ENCODE measurements at places on chromosomes 1 and 21.

- no peak for DNase-seq
Observed at GRCh38 chr1:152859696-152860095, at the start of gene LCE7A. Gene LCE7A, plus strand, starts transcription at chr1:152859996. Its CDS starts 702 bp downstream, at chr1:152860698.

DNA sequence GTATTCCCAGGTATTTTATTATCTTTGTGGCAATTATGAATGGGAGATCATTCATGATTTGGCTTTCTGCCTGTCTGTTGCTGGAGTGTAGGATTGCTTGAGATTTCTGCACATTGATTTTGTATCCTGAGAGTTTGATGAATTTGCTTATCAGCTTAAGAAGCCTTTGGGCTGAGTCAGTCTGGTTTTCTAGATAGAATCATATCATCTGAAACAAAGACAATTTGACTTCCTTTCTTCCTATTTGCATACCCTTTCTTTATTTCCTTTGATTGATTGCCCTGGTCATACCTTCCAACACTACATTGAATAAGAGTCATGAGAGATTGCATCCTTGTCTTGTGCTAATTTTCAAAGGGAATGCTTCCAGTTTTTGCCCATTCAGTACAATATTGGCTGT is 8.0 kb downstream of the OR2L3 start:
- DNase-seq: no peak

- no peak for DNase-seq
Observed at GRCh38 chr1:203570805-203571204, 55.8 kb upstream of the ATP2B4 start.

GRCh38 chr1:224922404-224923164 is 6.9 kb upstream of the DNAH14 start:
- no peak for DNase-seq

GRCh38 chr1:8109216-8109615 is 83.1 kb upstream of the ERRFI1 start:
- no peak for DNase-seq

DNA sequence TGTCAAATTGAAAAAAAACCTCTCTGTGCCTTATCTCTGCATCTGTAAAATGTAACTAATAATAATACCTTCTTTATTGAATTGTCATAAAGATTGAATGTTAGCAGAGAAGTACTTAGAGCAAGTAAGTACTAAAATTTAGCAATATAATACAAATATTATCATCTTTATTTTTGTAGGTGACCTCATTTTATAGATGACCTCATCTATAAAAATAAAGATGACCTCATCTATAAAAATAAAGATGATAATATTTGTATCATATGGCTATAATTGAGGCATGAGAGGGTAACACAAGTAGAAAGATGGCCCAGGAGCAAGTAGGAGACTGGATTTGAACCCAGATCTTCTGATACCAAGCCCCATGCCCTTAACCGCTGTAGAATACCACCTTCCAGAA is 193.2 kb upstream of the FOXD3 start:
- no peak for DNase-seq

- DNase-seq: no peak
Observed at GRCh38 chr1:53046930-53047329, 15.1 kb upstream of the PODN start.

GRCh38 chr1:169902751-169903150 is 9.1 kb upstream of the SCYL3 start:
- no peak for DNase-seq

- DNase-seq: no peak
Observed at GRCh38 chr21:43953021-43953420, 59.1 kb upstream of the TRAPPC10 start.

- DNase-seq: no peak
Observed at GRCh38 chr1:90850181-90850897, 133.2 kb upstream of the BARHL2 start.

DNA sequence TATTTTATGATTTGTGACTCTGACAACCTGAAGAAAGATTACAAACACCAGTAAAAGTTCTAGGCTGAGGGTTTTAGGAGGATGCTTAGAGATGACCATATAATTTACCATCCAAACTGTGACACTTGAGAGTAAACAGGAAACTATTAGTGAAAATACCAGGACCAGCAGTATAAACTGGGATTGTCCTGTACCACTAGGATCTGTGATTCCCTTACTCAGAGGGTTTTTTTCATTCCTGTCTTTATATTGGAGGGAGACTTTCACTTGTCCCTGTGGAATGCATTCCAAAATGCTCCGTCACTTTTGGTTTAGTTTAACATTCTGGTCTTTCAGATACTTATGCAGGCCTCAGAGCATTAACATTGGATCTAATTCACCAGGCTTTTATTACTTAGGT is 482.9 kb downstream of the PTBP2 start:
- no peak for DNase-seq

DNA sequence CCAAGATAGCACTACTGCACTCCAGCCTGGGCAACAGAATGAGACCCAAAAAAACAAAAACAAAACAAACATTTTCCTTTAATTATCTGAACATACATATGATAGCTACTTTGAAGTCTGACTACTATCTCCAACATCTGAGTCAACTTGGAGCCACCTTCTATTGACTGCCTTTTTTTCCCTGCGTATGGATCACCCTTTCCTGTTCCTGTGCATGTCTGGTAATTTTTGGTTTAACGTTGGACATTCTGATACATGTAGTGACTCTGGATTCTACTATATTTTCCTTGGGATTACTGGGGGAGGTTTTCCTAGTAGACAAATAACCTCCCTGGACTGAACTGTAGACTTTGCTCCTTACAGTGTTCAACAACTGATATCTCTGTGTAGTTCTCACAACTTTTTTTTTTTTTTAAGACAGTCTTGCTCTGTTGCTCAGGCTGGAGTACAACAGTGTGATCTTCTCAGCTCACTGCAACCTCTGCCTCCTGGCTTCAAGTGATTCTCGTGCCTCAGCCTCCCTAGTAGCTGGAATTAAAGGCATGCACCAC is 70.3 kb downstream of the KIAA0319L start:
- DNase-seq: no peak

GRCh38 chr1:89962742-89963075 is 32.2 kb upstream of the ZNF326 start:
- DNase-seq: no peak

- no peak for DNase-seq
Observed at GRCh38 chr21:29578306-29578705, 279.6 kb downstream of the BACH1 start.

DNA sequence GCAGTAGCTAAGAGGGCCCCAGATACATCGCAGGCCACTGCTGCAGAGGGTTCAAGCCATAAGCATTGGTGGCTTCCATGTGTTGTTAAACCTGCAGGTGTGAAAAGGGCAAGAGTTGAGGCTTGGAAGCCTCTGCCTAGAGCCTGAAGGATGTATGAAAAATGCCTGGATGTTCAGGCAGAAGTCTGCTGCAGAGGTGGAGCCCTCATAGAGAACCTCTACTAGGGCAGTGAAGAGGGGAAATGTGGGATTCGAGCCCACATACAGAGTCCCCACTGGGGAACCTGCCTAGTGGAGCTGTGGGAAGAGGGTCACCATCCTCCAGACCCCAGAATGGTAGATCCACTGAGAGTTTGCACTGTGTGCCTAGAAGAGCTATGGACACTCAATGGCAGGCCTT is 30.6 kb upstream of the ADGRL4 start:
- DNase-seq: no peak

DNA sequence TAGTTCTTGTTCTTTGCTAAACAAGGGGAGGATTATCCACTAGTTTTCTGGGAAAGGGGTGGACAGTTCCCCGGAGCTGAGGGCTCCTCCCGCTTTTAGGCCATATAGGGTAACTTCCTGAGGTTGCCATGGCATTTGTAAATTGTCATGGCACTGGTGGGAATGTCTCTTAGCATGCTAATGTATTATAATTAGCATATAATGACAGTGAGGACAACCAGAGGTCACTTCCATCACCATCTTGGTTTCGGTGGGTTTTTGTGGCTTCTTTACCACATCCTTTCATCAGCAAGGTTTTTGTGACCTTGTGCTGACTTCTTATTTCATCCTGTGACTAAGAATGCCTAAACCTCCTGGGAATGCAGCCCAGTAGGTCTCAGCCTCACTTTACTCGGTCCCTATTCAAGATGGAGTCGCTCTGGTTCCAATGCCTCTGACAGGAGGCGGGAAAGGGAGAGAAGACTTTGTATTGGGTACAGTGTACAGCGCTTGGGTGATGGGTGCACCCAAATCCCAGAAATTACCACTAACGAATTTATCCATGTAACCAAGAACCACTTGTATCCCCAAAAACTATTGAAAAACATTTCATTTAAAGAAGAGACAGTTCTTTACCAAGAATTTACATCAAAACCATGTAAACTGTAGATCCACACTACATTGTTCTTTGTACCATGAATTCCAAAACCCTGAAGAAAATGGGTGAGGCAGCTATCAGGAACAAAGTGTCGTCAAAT is 8.7 kb upstream of the SLC2A5 start:
- DNase-seq: no peak

- no peak for DNase-seq
Observed at GRCh38 chr1:189513091-189513490, 964.6 kb downstream of the BRINP3 start.

DNA sequence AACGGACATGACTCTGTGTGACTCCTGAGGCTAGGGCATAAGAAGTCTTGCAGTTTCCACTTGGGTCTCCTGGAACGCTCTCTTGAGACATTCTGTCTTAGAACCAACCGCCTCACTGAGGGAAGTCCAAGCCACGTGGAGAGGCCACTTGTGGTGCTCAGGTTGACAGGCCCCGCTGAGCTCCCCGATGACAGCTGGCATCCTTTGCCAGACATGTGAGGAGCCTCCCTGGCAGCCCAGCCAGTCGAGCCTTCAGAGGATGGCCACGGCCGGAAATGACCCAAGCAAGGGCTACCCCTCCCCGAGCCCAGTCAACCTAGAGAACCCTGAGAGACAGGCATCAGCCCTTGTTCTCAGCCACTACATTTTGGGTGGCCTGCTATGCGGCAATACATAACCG is 20.7 kb downstream of the PLEKHA6 start:
- no peak for DNase-seq

- no peak for DNase-seq
Observed at GRCh38 chr1:226051365-226051764, 11.2 kb upstream of the H3-3A start.

GRCh38 chr1:213658457-213658856 is 329.3 kb upstream of the PROX1 start:
- no peak for DNase-seq

DNA sequence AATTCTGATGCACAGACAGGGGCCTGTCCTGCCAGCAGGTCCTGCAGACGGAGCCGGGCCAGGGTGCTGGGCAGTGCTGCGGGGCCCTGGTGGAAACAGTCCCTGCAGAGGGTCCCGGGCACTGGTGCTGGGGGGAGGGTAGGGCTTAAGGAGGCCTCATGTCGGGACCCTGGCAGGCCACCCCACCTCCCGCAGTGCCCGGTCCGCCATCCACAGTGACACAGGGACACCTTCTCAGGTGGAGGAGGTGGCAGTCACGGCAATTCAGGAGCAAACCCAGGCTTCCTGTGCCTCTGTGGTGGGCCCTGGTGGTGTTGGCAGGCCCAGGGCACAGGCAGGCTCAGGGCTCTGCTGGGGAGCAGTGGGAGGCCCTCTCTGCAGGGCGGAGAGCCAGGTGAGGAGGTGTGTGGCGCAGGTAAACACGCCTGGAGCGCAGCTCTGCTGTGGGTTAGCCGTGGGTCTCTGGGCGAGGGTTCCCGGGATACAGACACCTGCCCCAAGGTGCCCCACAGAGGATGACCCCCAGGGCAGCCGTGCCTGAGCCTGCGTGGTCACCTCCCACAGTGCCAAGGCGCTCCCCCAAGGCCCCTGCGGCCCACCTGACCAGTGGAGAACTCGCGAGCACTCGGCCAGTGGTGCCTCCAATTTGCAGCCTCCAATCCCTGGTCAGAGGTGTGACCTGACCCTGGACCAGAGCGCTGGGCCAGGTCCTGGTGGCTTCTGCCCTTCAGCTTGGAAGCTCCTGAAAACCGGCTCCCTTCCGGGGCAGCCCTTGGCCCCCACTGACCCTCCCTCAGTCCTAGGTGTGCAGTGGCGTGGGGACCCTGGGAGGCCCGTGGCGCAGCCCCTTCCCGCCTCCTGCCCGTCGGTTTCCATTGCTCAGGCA is 19.2 kb downstream of the COL18A1 start:
- no peak for DNase-seq

DNA sequence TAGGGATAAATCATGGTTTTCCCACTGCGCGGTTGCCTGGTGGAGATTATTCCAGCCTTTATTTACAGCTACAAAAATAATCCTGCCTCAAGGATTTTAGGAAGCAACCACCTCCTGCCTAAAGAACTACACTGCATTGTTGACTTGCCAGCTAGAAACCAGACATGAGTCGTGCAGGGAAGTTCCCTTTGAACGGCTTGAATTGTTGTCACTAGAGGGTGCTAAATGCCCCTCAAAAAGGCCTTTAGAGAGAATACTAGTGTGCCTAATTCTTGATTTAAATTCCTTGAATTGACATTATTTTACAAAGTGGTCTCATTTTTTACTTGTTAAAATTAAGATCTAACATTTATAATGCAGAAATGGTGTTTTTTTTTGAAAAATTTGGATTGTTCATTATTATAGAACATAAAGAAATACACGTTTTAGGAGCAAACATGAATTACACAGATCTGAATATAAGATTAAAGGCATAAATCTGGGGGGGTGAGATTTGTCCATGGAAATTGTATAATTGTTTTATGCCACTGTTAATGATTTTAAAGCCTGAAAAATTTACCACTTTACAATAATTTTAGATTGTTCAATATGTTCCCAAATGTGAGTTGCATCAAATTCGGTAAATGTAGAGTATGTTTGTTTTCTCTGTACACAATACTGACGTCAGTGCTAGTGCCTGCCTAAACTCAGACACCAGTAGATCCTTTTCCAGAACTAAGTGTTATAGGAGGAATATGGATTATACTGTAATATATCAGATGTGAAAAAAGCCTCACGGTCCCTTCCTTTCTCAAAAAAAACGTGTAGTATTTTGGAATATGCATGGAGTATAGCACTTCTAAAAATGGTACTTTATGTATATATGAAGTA is 7.6 kb upstream of the ERG start:
- DNase-seq: no peak

GRCh38 chr1:57307392-57308170 is 116.3 kb downstream of the DAB1 start:
- DNase-seq: peak; percentile 10

GRCh38 chr1:198494658-198495103 is 45.8 kb downstream of the ATP6V1G3 start:
- no peak for DNase-seq

GRCh38 chr1:32701421-32701911 is 1.1 kb downstream of the SYNC start:
- DNase-seq: no peak

GRCh38 chr1:43354471-43354870 is 4.3 kb upstream of the CDC20 start:
- DNase-seq: no peak

All from stimulated activated CD8-positive, alpha-beta memory T cell treated with anti-CD3 and anti-CD28 coated beads, Interleukin-2, amount 100 ng/mL, for 1 hour (primary cell).